ENCODE measurements at places on chromosomes 1 and 21.

DNA sequence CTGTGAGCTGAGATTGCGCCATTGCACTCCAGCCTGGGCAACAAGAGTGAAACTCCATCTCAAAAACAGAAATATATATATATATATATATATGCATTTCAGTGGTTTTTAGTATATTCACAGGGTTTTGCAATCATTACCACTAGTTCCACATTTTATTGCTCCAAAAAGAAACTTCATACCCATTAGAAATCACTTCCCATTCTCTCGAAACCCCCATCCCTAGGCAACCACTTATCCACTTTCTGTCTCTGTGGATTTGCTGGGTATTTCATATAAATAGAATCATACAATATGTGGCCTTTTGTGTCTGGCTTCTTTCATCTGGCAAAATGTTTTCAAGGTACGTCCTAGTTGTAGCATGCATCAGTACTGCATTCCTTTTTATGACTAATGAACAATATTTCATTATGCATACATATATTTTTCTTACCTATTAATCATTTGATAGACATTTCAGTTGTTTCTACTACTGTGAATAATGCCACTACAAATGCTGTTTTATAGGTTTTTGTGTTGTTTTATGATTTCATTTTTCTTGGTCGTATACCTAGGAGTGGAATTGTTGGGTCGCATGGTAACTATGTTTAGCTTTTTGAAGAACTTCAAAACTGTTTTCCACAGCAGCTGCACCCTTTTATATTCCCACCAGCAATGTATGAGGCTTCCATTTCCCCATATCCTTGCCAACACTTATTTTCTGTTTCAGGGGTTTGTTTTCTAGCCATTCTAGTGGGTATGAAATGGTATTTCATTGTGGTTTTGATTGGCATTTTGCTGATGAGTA, 95.9 kb downstream of the PHTF1 start:
- DNase-seq = no peak

- no peak for DNase-seq
These were observed 25.7 kb downstream of the PLXNA2 start for GRCh38 chr1:208218237-208219097.

DNA sequence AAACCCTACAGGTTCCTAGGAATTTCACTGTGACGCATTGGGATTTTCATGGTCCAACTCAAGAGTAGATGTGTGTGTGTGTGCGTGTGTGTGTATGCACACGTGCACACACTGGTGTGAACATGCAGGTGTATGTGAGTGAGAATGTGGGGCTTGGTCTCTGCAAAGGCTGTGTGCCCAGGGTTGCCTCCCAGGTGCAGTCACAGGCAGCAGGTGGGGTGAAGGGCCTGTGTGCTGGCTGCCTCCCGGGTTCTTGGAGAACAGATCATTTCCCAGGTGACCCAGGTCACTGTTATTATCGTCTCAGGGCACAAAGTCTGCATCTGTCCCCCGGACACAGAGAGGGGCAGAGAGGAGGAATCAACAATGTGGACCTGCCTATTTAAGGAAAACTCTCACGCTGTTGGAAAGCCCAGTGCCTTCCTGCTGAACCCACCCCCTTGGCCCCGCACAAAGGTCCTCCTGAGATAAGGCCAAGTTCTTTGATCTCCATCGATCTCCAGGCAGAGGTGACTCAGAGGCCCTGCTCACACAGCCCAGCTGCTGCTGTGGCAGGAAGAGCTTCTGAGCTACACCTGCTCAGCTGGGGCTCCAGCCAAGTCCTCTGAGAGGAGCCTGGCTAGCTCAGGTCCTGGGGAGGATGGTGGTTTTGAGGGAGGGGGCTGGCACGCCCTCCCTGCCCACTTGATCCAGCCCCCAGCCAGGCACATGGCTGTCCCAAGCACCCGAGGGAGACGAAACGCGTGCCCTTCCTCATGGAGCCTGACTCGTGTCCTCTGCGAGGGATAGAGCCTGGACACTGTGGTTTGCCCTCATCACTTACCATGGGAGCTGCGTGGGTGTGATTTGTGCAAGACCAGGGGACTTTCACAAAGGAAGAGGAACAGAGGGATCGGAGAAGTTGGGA, 134.0 kb upstream of the ARHGEF16 start:
- DNase-seq = no peak

GRCh38 chr1:4002741-4003140, 102.7 kb upstream of the C1orf174 start:
- no peak for DNase-seq

- DNase-seq = no peak
These were observed 24.8 kb upstream of the ELOA start for GRCh38 chr1:23718482-23718881.

DNA sequence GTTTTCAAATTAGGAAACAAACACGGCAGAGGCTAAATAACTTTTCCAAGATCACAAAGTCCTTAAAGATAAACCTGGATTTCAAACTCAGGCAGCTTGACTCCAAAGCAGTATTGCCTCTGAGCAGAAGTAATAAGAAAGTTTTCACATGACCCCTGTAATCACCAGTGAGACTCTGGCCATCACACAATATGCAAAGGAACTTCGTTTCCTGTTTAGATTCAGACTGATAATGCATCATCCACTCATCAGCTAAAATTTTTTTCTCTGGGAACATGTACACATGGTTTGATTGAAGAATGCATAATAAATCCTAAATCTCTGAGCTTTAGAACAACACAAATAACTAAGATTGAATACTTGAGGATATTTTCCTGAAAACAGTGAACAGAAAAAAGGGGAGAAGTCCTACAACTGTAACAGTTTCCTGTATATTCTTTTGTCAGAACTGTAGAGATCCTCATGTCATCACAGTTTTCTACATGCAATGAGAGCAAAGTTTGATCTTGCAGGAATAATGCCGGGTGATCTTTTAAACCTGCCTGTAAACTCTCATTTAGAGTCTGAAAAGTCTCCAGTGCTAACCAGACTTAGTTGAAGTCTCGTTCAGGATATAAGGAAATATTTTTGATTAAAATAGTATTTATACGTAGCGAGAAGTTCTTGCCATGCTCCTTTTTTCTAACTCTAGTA, 225.3 kb downstream of the SPATA17 start:
- no peak for DNase-seq

All from D721Med (cell line).